Amniotic epithelial cell (primary cell): ENCODE measurements at places on chromosomes 5 and 9.
A peak's percentile ranks its signal among the peaks of the same experiment; 100 is the strongest.

DNA sequence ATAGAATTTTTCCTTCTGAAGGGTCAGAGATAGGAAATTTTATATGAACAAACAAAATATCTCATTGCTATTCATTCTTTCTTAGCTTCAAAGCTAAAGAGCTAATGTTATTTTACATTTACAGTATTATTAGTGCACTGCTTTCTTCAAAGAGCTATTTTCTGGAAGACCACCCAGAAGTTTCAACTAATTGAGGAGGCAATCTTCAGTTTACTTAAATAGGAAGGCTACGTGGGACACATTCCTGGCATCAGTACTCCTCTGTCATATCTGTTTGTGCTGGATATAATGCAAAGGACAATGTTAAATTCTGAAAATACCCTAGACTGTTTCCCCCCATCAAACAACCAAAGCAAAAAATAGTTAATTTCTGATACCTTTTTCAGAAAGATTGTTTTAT is 30.8 kb downstream of the HAPLN1 start:
- no peak for DNase-seq

GRCh38 chr5:6202149-6202967 is 176.0 kb downstream of the MED10 start:
- no peak for DNase-seq

DNA sequence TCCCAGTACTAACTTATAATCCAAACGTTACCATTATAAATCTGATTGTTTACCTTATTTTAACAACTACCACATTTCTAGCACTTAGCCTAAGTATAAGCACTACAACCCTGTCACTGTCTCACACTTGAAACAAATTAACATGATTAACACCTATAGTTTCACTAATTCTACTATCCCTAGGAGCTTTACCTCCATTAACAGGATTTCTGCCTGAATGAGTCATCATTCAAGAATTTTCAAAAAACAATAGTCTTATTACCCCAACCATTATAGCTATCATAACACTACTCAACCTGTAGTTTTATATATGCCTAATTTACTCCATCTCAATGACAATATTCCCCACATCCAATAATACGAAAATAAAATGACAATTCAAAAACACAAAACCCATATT is 89.6 kb downstream of the INSL6 start:
- no peak for DNase-seq

DNA sequence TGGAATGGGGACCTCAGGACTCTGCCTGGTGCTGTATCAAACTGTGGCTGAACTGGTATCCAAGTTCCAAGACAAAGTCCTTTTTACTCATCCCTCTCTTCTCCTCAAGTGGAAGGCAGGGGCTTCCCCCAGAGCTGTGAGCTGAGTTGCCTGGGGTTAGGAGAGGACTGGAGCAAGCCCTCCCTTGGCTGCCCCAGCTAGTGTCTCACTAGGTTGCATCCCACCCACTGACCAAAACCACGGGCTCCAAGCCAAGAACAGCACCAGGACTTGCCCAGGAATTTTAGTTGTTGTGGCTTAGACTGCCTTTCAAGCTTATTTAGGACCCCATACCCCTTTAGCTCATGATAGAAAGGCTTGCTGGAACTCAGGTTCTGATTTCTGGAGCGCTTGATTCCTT is 158.7 kb upstream of the TNC start:
- DNase-seq = peak; percentile 44

GRCh38 chr9:107875571-107875980 is 386.0 kb upstream of the KLF4 start:
- no peak for DNase-seq

DNA sequence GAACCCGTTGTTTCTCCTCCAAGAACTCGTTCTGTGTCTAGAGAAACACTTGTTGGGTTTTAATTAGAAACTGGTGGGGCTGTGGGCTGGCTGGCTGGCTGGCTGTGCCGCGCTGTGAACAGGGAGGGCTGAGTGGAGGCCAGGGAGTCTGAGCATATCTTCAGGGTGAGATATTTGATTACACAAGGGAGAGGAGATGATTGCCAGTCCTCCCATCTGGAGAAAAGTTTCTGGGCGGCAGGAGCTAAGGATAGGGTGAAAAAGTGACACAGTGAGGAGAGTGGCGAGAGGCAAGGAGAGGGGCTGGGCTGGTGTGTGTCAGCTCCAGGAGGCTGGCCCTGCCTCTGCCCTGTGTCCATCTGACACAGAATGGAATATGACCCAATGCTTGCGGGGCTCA is 63.0 kb downstream of the GDNF start:
- peak; percentile 94 for DNase-seq

GRCh38 chr9:84493284-84493947 is 152.9 kb upstream of the SLC28A3 start:
- no peak for DNase-seq

DNA sequence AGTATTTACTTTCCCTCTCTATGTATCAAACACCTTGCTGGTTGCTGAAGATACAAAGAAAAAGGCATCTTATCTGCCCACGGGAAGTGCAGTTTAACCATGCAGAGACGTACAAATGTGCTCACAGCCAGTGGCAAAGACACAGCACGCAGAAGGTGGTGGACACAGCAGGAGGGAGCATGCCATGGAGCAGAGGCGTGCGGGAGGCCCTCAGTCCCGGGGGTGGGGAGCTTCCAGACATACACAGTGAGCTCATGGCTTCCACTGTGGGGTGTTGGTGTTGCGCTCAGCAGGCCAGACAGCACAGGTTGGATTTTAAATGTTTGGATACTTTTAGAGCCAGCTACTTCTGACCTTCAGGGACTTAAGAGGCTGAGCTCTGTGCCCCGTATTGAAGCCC is 8.8 kb upstream of the BARX1 start:
- no peak for DNase-seq

- DNase-seq = peak; percentile 33
These were observed 116.5 kb downstream of the CPLANE1 start for GRCh38 chr5:37132646-37133045.

DNA sequence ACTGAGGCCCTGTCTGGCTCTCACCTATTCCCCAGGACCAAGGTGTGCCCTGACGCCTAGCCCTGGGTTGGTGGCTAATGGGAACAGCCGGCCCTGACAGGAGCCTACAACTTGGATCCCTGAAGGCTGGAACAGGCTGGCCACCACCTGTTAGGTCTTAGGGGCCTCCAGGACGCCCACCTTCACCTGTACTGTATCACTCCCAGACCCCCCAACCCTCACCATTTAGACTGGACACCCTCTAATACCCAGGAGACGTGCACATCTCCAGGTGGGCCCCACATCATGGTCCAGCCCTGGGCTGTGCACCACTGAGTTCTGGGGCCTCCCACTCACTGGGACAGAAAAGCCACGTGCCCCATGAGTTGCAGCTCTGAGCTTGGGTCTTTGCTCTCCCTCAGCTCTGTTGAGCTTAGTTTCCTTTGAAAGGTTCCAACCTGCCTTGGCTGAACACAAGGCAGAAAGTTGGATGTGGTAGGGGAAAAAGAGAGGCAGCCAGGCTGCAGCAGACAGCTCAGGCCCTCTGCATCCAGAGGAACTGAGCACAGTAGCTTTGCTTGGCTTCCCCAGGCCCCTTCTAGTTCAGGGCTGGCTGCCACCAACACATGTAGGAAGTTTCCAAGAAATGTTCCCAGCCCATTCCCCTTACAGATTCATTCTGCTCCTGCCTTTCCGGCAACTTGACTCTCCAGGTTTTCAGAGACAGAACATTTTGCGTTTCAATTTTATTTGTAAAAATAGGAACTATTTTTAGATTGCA is 116.8 kb upstream of the TBC1D2 start:
- no peak for DNase-seq

DNA sequence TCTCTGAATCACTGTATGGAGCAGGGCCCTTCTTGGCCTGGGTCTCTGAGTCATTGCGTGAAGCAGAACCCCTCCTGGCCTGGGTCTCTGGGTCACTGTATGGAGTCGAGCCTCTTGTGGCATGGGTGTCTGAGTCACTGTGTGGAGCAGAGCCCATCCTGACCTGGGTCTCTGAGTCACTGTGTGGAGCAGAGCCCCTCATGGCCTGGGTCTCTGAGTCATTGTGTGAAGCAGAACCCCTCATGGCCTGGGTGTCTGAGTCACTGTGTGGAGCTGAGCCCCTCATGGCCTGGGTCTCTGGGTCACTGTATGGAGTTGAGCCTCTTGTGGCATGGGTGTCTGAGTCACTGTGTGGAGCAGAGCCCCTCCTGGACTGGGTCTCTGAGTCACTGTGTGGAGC is 94.0 kb upstream of the RAPGEF1 start:
- DNase-seq = peak; percentile 13

DNA sequence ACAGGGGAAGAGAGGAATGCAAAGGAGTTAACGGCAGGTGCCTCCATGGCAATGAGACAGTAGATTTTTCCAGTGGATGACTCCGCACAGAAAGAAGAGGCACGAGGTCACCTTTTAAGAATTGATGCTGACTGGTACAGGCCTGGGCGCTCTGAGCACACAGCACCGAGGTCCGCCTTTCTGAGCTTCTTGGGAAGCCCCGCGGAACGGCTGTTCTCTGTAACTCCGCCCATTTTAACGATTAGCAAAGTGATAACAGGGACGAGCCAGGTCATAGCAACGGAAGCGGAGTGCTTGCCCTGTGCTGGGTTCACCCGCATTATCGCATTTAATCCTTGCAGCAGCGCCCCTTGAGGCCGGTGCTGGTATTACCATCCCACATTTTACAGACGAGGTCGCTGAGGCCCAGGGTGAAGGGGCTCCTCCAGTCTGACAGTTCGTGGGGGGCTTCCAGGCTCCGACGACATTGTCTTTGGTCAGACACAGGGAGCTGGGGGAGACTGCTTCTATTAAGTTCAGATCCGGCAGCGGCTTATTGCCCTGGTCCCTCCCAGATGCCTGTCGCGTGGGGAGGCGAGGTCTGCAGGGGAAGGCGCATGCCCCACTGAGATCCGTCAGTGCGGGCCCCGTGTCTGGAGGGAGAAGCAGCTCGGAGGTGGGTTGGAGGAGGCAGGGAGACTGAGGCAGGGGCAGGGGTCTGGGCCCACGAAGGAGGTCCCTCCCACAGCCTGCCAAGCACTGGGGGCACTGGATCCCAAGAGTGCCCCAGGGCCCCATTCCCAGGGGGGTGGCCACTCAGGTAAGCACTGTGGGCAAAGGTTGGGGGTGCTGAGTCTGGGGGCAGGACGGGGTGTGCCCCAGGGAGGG is 22.3 kb upstream of the HMCN2 start:
- peak; percentile 21 for DNase-seq

DNA sequence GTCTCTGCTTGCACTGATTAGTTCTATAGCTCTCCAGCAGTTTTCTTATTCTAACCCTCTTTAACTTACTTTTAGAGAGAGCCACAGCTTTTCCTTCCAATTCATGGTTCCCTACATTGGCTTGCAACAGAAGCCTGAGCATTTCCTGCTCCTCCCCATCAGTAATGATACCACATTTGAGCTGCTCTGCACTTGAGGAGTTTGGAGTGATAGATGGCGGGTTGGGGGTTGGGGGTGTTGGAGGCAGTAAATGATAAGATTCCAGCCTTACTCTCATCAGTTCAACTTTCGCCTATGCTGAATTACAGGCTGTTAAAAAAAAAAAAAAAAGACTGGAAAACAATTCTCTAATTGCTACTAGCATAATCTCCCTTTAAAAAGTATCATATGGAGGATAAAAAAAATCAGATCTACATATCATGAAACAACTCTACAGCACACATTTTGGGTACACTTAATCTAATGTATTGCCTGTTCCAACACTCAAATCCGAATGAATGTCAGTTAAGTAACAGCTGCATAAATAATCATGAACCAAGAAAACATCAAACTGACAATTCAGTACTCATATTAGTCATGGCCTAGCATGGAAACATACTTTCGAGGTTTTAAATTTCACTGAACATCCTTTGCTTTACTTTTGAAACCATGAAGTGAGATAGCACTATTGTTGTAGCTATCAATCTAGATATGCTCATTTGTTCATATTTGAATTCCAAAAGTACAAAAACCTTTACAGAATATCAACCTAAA is 224.7 kb downstream of the NFIB start:
- DNase-seq = peak; percentile 17

DNA sequence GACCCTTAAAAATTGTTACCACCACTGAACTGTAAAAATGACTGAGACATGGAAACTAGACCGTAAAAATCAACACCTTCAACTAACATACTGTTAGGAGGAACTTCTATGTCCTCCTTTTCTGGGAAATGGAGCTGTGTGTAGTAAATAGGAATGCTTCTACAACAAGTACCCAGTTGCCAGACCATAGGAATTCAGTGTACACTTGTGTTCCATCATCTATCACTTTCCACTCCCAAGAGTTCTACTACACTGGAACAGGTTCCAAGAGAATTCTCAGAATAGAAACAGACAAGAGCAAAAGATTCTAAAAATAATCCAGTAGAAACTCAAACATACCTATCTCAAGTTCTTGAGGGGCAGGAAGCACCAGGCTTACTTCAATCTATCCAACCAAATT is 23.6 kb downstream of the UBAP2 start:
- peak; percentile 45 for DNase-seq
